Stimulated activated CD8-positive, alpha-beta memory T cell treated with anti-CD3 and anti-CD28 coated beads, Interleukin-15, amount 100 ng/mL, for 24 hours (primary cell): ENCODE measurements at places on chromosomes 3 and 15.

GRCh38 chr3:175005193-175005592 is 146.1 kb downstream of the NAALADL2 start:
- no peak for DNase-seq

GRCh38 chr3:110620118-110620517 is 451.5 kb upstream of the NECTIN3 start:
- no peak for DNase-seq

DNA sequence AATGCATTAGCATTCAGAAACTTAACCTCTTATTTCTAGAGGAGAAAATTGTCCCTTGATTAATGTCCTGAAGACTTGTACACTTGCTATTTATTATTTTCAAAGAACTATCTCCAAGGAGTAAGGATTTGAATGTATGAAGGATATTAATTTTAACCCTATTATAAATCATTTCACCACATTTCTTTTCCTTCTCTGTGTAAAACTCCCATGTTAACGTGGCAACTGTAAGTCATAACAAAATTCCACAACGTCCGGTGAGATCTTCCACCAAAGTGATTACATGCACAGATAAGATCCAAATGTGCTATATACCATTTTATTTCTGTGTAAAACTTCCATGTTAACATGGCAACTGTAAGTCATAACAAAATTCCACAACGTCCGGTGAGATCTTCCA is 229.1 kb upstream of the ARHGEF26 start:
- no peak for DNase-seq

DNA sequence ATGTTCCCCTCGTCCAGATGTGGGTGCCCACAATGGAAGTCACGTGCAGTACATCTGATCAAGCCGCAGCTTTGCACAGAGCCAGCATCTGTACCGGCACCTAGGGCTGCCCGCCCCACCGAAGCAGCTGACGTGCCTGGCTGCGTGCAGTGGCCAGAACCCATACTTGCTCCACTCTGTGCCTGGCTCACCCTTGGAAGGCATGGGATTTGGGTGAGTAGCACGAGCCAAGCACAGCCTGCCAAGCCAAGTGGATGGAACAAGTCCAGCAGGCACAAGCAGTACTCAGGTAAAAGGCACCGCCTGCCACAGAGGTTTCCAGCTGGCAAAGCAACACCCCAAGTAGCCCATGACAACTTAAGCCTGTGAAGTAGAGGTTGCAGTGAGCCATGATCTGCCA is 261.3 kb downstream of the TBC1D5 start:
- no peak for DNase-seq

DNA sequence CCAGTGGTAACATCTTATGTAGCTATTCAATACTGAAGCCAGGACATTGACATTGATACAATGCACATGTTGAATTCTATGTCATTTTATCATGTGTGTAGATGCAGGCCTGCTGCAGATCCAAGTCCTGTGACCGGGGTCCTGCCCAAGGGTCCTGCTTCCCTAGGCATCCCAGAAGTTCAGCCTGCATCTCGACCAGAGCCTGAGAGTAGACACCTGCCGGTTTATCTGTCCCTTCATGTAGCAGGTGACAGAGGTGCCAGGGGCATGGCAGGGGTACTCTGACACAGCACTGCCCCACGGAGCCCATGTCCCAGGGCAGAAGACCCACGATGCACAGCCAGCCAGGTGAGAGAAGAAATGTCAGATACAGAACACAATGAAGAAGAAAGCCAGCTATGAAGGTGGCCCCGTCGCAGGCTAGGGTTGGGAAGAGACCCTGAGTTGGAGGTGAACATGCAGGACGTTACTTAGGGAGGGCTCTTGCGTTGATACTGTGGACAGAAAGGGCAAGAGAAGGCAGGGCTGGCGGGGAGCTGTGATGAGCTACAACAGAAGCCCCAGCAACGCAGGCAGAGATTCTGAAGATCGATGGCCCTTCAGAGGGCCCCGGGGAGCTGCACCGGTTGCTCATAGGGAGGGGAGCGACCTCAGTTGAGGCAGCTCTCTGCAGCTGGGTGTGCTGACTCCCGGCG is 51.0 kb downstream of the TPRA1 start:
- DNase-seq, result no peak

- no peak for DNase-seq
Measured at GRCh38 chr3:79926522-79926921, 158.7 kb upstream of the ROBO1 start.

GRCh38 chr3:134029734-134030378 is at the start of gene SLCO2A1:
TSS of gene SLCO2A1 (minus strand) at chr3:134029925. CDS start at chr3:134029802, 123 bp downstream.
- no peak for DNase-seq

DNA sequence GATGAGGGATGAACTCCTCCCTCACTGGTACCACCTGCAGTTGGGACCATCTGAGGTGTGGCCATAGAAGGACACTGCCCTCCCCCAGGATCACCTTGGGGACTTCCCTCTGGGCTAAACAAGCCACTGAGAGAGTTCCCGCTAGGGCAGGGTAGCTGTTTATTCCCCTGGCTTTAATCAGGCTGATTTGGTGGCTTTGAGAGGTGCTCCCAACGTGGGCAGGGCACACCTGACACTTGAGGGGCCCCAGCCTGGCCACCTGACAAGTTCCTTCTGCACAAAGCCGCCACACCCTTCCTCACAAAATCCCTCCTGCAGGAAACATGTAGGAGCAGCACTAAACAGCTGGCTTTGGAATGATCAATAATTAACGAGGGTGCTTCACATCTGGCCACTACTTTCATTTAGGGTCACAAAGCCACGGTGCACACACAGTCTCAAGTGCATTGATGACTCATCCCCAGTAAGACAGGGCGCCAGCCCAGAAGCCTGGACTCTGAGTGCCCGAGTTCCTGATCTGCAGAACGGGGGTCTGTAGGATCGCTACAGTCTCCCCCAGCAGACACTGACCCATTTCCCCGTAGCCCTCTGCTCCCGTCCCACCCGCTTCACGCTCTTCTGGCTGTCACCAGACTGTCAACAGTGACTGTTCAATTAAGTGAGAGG is 75.1 kb downstream of the ATP10A start:
- no peak for DNase-seq

- DNase-seq, result no peak
Measured at GRCh38 chr15:36208868-36209582, 370.4 kb upstream of the CDIN1 start.

DNA sequence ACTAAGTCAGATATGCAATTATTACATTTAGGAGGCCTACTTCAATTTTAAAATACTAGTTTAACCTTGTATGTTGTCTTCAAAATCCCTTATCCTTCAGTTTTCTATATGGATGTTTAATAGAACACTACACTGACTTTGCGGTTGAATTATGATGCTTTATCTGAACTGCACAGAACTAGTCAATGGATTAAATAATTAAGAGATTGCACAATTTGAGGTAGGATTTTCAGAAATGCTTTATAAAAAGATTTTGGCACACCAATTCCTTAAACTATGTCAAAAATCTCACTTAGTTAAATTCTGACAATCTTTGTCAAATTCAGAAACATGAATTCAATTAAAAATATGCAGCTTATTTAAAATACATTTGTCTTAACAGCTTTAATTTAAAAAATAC is 28.1 kb downstream of the ATOSA start:
- DNase-seq, result no peak

GRCh38 chr15:94887391-94887790 is 656.0 kb downstream of the MCTP2 start:
- DNase-seq, result no peak

DNA sequence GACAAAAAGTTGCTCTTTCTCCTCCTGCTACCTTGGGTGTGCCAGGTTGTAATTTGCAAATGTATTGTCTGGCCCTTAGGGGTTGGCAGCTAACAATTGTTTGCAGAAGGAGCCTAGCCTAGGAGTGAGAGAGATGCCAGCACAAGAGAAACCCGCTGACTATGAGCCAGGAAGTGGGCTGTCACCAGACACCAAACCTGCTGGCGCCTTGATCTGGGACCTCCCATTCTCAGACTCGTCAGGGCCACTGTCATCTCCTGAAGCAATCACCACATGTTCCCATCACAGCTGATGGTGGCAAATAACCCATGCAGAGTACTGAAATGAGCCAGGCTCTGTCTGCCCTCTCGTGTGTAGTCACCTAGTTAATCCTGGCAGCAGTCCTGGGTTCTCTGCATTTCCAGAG is 406.4 kb upstream of the NPAP1 start:
- DNase-seq, result no peak

DNA sequence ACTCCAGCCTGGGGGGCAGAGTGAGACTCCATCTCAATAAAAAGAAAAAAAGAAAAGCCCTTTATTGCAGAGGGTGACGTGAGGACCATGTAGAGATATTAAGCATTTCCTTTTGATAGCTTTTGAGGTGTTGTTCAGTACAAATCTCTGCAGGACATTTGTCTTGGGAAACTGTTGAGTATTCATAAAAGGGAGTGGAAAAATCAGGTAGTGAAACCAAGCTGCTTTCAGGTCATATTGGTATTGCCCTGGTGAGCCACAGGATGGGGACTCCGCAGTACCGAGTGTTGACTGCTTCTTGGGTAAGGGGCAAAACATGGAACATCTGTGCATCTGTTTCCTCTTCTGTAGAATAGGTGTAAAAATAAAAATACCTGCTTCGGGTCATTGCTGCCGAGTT is 9.9 kb downstream of the ITPR1 start:
- no peak for DNase-seq

DNA sequence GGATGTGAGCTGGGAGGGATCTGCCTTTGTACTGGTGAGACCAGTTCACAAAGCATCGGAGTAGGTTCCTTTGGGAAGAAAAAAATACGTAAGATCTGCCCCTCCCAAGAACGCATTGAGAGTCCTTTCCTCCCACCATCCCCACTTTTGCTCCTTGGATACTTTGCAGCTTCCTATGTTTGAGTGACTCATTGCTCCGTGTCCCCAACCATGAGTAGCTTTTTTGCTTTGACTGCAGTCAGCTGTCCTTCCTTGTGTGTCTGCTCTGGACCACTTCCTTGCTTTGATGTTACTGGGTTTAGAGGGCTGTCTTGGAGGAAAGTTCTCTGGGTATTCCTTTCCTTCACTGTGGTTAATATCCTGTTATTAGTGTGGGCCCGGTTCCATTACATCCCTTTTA is 43.2 kb upstream of the PTPN23 start:
- DNase-seq, result no peak

GRCh38 chr15:90619939-90620338 is 90.2 kb downstream of the CRTC3 start:
- DNase-seq, result no peak

GRCh38 chr3:194485881-194486539 is 792 bp downstream of the ATP13A3 start:
- DNase-seq, result peak; percentile 29

DNA sequence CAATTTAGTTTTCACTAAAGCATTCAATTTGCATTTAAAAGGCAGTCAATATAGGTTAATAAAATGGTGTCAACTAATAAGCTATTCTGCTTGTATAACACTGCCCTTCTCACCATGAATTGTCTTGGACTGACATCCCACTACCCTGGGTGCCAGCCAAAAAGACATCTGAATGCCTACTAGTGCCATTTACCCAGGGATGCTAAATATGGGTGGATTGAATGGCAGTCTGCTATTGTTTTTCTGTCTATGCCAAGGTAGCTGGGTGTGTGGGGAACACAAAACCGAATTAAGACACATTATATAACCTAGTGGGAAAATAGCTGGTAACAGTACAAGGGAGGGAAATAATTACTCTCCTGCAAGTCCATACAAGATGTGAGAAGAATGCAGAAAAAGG is 240.0 kb upstream of the CFAP20DC start:
- no peak for DNase-seq

GRCh38 chr3:119819806-119820205 is 37.9 kb downstream of the NR1I2 start:
- no peak for DNase-seq

DNA sequence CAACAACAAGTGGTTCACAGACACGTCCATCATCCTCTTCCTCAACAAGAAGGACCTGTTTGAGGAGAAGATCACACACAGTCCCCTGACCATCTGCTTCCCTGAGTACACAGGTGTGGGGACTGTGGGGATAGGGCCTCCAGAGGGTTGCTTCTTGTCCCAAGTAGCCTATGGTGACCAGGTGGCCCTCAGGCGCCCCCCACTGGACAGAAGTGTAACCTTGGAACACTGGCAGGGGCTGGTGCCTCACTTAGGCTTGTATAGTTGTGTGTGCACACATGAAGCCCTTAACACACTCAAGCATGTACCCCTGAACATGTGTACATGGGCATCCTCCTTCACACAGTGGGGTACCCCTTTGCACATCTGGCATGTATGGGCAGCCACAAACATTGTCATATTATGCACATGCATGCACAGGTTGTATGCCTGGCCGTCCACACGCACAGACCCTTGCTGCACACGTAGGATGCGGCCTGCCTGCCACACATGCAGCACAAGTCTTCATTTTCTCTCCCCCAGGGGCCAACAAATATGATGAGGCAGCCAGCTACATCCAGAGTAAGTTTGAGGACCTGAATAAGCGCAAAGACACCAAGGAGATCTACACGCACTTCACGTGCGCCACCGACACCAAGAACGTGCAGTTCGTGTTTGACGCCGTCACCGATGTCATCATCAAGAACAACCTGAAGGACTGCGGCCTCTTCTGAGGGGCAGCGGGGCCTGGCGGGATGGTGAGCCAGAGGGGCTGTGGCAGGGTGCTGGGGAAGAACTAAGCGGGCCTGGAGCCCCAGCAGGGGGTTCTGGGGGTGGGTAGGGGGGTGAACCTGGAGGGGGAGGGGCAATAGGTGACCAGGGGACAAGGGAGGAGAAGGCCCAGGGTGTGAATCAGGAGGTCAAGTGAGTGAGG is 11.7 kb upstream of the SEMA3B start:
- no peak for DNase-seq

GRCh38 chr15:59294574-59295260 is 78.0 kb downstream of the MYO1E start:
- no peak for DNase-seq

GRCh38 chr15:77657634-77658238 is 25.0 kb upstream of the LINGO1 start:
- DNase-seq, result no peak

DNA sequence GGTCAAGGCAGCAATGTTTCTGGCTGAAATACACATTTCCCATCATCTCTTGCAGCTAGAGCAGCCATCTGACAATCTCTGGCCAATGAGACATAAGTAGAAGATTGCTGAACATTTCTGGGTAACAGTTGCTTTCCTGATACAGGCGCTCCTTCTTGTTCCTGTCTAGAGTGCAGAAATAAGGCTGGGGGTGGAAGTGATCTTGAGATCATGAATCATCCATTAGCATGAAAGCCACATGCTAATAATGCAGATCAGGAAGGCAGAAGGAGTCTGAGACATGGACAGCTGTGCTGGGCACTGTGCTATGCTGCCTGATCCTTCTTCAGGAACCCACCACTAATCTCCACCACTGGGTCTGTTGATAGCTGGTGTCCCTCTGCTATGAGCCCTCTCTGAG is 14.8 kb upstream of the TMEM108 start:
- no peak for DNase-seq

- no peak for DNase-seq
Measured at GRCh38 chr3:118244761-118245160, 789.9 kb downstream of the IGSF11 start.

GRCh38 chr3:145869958-145870357 is 291.0 kb downstream of the PLOD2 start:
- DNase-seq, result no peak

DNA sequence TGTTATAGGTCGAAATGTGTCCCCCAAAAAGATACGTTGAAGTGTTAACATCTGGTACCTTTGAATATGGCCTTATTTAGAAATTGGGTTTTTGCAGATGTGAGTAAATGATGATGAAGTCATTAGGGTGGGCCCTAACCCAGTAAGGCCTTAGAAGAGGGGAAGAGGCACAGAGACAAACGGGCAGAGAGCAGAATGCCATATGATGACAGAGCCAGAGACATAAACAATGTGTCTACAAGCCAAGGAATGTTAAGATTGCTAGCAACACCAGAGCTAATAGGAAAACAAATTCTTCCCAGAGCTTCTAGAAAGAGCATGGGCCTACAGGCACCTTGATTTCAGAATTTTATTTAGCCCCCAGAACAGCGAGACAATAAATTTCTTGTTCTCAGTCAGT is 693.1 kb upstream of the NECTIN3 start:
- no peak for DNase-seq
